SK-N-DZ (cell line): ENCODE measurements at places on chromosomes 12 and 14.

- DNase-seq, result no peak
These were observed 141.1 kb downstream of the CAND1 start for GRCh38 chr12:67410246-67410645.

GRCh38 chr14:106417224-106418049 lies 891.1 kb downstream of the TMEM121 start:
- DNase-seq, result peak; percentile 20

- no peak for DNase-seq
These were observed 44.5 kb downstream of the CORO1C start for GRCh38 chr12:108686780-108687179.

DNA sequence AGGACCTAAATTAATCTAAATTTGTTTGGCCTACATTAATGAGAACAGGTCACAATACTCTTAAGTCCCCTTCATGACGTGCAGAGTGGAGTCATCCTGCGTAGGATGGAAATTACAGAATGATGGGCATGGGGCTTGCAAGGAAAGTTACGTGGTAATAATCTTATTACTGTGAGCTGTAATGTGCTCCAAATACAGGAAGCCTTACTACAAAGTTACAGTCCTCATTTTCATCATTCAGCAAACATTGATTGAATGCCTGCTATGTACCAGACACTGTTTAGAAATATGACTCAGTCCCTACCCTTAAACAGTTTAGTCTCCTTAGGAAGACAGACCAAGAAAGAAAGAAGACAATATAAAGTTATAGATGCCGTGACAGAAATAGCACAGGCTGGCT lies 9.4 kb downstream of the HIGD1C start:
- DNase-seq, result no peak

GRCh38 chr12:57517187-57517586 lies 3.1 kb downstream of the DDIT3 start:
- DNase-seq, result no peak

DNA sequence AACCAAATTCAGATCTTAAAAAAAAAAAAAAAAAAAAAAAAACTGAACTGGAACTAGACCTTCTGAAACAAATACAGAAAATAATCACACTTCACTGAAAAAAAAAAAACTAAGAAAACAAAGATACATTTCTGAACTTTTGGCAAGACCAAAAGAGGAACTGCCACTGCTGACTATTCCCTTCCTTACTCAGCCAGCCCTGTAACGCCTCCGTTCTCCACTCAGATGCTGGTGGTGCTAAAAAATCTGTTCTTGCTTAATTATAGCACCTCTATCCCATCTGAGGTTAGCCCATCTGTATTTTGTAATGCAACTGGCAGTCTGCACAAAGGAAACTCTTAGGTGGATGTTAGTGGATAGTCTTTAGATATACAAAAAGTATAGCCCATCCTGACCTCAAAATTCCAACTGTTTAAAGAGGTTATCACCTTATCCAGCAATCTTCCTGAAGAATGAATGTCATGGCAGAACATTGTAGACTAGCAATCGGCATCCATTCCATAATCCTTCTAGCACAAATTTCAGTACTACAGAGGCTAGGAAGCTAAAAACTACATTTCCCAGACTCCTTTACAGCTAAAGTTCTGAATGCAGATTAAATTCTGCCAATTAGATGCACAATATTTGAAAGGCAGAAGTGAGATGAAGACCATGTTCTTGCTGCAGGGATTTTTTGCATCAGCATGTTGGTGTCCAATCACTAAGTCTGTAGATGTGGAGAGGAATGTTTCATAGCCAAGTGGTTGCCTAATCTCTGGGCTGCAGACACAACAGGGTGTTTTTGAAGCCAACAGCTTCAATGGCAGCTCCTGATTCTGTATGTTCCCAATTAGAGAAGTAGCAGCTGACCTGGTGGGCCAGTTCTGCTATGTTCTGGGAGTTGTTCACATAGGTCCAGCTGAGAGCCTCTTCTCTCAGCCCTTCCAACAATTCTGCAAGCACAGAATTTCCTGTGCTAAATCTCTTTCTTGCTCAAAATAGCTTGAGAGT lies 5.7 kb downstream of the MAP3K9 start:
- DNase-seq, result no peak

- DNase-seq, result no peak
These were observed 12.3 kb downstream of the CLEC2B start for GRCh38 chr12:9856894-9857293.

GRCh38 chr12:106205208-106206069 lies 42.4 kb downstream of the CKAP4 start:
- DNase-seq, result peak; percentile 62

GRCh38 chr14:53613404-53614253 lies 343.0 kb downstream of the BMP4 start:
- no peak for DNase-seq

DNA sequence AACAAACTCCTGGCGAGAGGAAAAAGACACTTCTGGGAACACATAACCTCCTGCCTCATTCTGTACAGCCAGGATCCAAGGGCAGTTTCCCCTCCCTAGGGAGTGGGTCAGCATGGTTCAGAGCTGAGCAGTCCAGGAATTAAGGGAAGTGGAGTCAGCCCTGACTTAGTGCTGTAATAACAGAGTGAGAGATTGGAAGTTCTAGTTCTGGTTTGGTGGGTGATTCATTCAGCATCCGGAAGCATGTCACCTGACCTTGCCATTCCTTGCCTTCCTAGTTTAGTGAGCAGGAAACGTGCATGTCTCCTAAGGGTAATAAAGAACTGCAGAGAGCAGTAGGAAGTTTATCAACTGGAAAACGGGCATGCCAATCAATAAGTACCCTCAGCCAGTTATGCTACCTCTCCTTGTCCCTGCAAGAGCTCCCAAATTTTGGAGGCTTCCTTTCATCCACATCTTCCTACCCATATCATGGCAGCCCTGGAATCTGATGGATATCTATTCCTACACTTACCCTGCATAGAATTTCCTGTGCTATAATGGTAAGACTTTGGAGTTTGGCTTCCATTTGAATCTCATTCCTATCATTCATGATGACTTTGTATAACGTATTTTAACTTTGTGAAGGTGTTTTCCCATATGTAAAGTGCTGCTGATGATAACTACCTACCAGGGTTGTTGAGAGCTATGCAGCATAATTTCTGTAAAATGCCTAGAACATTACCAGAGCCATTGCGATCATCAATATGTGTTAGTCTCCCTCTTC lies 28.5 kb upstream of the MAGOHB start:
- no peak for DNase-seq

DNA sequence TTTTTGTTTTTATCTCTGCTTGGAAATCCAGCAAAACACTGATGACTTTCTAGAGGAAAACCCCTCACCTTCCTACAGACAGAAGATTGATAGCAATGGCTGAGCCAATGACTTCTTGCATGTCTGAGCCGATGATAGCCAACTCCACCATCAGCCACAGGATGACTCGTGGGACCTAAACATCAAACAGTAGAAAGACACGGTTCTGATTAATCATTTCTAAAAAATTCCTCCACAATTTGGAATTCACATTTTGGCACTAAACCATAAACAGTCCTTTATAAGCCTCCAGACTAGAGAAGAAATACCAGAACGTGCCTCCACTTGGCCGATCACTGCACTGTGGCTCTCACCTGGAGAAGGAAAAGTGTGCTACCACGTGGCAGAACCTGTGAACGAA lies 25.9 kb downstream of the SLC11A2 start:
- no peak for DNase-seq

GRCh38 chr12:42124764-42125387 lies 19.8 kb downstream of the GXYLT1 start:
- no peak for DNase-seq

DNA sequence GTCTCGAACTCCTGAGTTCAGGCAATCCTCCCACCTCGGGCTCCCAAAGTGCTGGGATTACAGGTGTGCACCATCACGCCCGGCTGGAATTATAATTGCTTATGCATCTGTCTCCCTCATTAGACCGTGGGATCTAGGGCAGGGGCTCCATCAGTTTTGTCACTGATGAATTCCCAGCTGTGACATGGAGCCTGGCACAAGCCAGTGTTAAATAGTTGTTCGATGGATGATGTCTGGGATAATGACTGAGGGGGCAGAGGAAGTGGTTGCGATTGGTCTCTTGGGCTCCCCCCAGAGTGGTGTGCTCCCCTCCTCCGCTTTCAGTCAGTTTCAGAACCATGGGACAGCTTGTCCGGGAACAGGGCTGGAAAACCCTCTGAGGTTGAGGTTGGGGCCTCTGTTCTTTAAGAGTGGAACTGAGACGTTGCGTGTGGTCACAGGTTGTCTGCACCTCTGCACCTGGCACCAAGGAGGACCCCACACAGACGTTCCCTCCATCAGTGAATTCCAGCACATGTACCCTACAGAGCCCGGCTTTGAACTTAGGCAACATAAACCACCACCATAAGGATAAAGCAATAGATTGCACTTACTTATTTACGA lies 30.8 kb upstream of the BATF start:
- no peak for DNase-seq

- no peak for DNase-seq
These were observed 41.8 kb upstream of the FRMD6 start for GRCh38 chr14:51609955-51610283.

DNA sequence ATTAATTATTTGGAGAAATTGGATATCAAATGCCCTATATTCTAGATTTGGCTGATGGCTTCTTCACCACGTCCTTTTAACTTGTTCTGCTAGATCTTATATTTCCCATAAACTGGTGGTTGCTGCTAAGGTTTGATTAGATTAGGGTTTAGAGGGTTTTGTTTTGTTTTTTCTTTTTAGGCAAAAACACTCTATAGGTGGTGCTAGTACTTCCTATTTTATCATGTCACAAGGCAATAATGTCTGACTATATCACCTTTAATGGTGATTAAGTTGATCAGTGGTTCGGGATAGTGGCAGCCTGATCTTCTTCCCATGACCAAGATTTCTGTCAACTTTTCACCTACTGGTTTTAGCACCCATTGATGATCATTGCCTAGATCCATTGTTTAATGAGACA lies 455.1 kb downstream of the RAD51B start:
- DNase-seq, result no peak
